Cortex of kidney (tissue), 1 donor: ENCODE measurements at places on chromosomes 6 and 20.

GRCh38 chr6:123016431-123017103, 20.5 kb downstream of the CLVS2 start:
- no peak for DNase-seq

DNA sequence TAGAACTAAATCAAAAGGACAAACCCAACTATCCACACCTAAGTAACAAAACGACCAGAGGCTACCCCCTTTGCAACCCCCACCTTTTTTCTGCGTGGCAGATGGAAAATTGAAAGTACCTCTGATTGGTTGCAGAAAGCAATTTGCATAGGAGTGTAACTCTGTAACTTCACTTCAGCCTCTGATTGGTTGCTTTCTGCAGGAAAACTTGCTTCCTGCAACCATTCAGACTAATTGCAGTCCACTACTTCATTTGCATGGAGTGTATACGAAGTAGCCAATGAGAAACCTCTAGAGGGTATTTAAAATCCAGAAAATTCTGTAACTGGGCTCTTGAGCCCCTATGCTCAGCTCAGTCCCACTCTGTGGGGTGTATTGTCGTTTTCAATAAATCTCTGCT, 129.1 kb upstream of the OLIG3 start:
- DNase-seq: no peak

- no peak for DNase-seq
Observed at GRCh38 chr6:37072526-37072925, 67.1 kb downstream of the FGD2 start.

- DNase-seq: no peak
Observed at GRCh38 chr20:13554076-13554475, 84.7 kb downstream of the TASP1 start.

GRCh38 chr6:141000917-141001316, 1131.8 kb upstream of the GJE1 start:
- no peak for DNase-seq

GRCh38 chr20:10536531-10536930, 101.4 kb downstream of the SLX4IP start:
- no peak for DNase-seq

- no peak for DNase-seq
Observed at GRCh38 chr20:2978519-2978918, 64.9 kb upstream of the GNRH2 start.

DNA sequence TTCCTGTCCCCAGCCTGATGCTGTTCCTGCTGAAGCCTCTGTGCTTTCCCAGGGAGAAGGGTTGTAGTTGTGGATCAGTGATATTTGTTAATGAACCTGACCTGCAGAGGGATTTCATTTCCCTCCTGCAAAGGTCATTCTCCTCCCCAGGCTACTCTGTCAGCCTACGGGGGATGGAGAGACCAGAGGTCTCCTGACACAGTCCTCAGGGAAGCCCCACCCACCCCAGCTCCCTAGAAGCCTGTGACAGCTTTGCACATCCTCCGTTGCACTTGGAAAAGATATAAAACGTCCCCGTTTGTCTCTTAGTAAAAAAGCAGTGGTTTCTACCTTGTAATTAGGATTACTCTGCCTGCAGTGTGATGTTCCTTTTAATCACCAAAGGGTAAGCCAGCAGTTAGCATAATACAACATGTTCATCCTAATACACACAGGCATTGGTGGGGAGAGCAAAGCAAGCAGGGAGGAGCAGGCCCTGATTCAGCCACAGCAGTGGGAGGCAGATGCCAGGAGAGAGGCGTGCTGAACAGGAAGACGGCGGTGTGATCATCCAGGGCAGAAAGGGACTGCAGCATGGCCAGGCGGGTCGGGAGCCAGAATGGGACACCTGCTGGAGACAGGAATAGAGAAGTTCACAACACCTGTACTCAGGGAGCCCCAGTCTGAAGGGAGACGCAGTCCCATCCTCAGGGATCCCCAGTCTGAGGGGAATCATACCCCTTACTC, 293.5 kb downstream of the LRFN2 start:
- DNase-seq: no peak

- DNase-seq: no peak
Observed at GRCh38 chr20:50565383-50565782, 55.2 kb downstream of the PTPN1 start.

DNA sequence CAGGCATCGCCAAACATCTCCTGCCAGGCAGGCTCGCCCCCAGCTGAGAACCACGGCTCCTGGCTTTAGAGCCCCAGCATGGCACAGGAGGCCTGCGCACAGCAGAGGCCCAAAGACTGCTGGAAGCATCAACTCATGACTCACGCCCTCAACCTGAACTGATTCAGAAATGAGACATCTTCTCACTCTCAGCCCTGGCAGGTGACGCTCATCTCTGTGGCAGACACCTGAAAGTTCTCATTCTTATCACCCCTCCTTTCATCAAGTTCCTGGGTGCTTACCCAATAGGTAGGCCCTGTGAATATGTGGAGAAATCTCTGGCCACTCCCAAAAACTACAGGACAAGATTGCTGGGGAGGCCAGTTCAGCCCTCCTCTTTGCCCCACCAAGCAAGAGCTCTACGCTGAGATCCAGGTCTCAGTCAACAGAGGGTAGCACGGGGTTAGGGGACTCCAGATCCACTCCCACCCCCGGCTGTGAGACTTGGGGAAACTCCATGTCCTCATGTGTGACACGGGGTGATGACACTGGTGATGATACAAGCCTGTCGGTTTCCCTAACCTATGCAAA, 11.3 kb downstream of the NFATC2 start:
- no peak for DNase-seq

GRCh38 chr20:50101281-50101680, 11.7 kb downstream of the UBE2V1 start:
- DNase-seq: no peak

DNA sequence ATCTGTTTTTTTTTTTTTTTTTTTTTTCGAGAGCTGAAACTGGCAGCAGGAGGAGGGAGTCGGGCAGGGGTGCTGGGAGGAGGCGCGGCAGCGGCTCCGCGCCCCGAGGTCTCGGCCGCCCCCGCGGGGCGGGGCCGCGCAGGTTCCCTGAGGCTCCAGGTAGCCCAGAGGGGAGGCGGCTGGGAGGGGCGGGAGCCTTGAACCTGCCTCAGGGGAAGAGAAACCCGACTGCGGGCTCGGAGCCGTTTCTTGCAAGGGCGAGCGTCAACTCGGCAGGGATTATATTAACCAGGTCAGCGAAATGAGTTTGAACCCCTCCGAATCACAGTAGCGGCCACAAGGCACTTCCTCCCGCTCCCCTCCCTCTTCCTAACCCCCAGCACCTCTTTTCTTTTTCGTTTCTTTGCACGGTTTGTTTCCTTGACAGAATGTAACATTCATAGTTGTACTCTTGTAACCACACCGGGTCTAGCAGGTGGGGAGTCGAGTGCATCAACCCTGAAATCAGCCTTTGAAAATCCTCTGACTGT, 2.0 kb downstream of the MYB start:
- DNase-seq: no peak

DNA sequence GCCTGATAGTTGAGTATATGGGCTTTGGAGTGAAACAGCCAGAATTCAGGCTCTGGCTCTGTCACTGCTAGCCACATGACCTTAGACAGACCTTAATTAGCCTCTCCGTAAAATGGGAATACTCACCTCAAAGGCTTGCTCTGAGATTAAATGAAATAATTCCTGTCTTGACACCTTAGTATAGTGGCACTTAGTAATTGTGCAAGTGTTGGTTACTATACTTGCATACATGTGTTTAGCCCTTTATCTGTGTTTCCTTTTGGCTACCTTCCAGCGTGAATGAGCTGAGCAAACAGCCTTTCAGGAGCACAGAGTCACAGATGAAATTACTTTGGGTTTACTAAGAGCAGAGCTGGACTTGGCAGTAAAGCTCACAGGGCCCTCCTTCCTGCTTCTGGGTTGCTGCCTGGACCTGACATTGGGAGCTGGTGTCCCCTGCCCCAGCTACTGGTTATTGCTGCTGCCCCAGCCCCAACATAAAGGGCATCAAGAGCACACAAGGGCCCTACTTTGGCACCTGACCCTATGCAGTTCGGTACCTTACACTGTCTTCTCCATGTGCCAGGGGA, 32.8 kb downstream of the CD164 start:
- DNase-seq: no peak

DNA sequence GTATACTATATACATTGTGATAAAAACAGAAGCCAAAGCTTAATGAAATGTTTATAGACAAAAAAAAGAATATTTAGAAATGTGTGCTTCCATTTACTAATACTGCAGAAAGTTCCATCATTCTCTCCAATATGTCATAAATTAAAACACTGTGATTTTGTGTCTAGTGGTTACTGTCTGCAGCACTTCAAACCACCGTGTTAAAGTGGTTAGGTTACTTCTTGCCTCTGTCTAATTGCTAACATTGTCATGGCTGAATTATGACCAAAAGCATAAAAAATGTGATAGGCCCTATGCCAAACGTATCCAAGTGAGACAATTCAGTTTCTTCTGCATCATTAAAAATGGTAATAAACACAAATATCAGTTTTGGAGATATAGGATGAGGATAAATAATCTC, 52.7 kb upstream of the CST5 start:
- DNase-seq: no peak

GRCh38 chr20:33296206-33296605, 13.2 kb downstream of the BPIFB1 start:
- no peak for DNase-seq

GRCh38 chr20:891706-892080, 24.4 kb downstream of the ANGPT4 start:
- DNase-seq: no peak

DNA sequence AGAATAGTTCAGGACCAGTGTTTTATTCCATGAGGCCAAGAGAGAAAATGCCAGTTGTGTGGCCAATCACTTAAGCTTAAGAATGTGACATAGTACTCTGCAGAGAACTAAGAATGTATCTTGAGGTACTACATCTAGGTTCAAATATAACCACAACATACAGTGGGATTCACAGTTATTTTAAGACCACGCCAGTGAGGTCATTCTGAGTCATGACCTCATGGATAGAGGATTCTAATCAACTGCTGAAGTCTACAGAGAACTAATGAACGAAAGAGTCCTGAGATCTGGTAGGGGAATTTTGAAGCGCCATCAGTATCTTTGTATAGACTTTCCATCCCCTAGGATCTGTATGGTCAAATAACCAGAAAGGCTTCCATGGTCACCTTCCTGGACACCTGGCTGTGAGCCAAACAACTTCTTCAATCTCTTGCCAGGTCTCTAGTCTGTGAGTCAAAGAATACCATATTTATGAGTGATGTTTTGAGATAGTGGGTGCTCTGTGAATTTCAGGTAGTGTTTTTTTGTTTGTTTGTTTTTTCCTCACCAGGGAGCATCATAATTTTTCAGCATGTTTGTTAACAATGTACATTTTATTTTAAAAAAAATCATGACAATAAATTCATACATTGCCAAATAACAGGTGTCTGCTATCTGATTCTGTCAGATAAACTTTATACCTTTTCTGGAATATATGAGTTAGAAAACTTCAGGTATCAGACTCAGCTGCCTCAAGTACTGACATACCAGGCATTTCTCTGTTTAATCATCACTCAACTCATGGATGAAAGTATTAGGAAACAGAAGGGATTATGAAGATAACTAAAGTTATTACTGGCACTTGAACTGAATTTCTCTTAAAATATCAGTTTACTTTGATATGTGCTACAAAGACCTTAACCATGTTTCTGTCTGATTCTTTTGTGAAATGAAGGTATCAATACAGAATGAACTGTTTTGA, 217.9 kb downstream of the PLCB4 start:
- no peak for DNase-seq

GRCh38 chr20:19304389-19304788, 91.9 kb downstream of the SLC24A3 start:
- no peak for DNase-seq

DNA sequence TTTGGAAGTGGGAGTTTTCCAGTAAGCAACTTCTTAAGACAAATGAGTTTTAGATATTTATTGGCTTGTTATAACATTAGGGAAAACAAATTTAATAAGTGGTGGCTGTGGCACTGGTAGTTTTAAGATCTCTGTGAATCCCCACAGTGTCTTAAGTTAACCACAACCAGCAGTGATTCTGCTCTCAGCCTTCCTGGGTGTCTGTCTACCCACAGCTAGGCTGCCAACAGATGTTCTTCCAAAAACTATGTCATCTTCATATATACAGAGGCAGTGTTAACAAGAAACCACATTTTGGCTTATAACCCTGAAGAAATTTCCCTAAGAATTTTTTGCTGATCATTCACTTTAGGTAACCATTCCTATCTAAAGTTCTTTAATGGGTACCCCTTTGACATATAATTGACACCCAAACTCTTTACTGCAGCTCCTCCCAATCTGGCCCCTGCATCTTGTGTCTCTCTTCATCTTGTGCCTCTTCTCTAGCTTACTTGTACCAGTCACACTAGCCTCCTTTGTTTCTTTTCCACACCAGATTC, 52.7 kb downstream of the TOP1 start:
- DNase-seq: no peak

DNA sequence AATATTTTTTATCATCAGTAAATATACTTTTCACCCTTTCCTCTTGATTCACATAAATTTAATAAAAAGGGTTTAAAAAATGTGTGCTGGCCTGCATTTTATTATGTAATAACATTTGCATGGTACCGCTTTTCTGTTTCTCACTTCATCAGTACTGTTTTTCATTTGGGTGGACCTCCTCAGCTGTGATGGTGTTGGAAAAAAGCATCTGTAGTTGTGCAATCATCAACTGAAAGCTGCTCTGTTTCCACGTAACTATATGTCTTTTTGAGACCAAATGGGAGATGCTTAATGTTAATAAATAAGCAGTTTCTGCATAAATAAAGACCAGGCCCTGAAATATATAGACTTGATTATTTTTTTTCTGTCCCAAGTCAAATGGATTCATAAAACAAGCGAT, 31.6 kb upstream of the CENPW start:
- DNase-seq: no peak

DNA sequence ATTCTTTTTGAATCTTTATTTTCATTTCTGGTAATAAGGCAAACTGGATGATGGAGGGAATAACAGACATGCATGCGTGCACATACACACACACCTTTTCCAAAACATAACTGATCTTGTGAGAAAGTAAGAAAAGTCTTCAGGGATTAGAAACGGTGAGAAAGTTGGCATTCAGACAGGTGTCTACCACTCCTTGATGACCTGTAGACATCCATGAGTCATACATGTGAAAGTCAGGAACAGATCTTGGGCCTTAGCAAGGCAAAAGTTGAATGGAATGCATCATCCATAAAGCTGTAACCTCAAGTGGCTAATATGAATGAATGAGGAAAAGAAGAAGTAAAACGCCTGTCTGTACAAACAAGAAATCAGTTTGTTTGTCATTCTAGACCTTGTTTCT, 97.3 kb downstream of the GRIK2 start:
- no peak for DNase-seq

GRCh38 chr6:170075659-170076223, 215.1 kb downstream of the DLL1 start:
- DNase-seq: no peak
